Hematopoietic multipotent progenitor cell treated with erythropoietin and hydrocortisone succinate and interleukin-3 and kit ligand, for 17 days (in vitro differentiated cells): ENCODE measurements at places on chromosomes 6 and 20.

- DNase-seq, result no peak
Observed at GRCh38 chr6:5290097-5290496, 28.8 kb downstream of the FARS2 start.

DNA sequence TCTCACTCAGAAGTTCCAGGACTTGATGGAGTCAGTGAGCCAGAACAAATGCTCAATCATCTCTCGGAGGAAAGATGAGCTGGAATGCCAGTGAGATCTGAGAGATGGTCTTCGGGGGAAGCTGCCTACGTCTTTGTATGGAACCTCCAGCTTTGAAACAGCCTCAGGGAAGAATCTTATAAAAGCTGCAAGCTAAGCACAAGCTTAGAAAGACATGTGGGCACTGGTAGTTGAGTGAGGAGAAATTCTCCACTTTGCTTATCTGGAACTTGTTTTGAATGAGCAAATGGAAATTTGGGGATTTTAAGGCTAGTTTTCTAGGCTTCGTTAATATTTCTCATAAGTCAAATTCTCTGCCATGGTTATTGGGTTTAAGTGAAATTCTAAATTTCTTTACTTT is 594.4 kb downstream of the QKI start:
- no peak for DNase-seq

DNA sequence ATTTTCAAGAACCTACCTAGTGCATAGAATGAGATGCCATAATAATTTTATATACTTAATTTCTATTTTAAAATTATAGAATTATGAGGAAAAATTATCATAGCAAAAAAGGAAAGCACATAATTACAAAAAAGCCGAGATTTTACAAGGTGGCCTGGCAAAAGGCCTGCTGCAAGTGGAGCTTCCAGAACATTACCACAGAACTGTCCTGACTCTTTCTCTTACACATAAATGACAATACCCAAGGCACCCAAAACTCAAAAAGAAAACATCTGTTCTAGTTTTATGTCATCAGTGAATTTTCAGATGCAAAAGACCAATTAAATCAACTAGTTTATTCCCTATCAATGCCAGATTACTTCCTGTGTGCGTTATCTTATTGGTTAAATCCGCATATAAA is 74.2 kb downstream of the FILIP1 start:
- DNase-seq, result no peak

GRCh38 chr6:47716207-47716606 is 17.8 kb downstream of the ADGRF4 start:
- no peak for DNase-seq

GRCh38 chr20:20076297-20077065 is 24.1 kb downstream of the CFAP61 start:
- no peak for DNase-seq

DNA sequence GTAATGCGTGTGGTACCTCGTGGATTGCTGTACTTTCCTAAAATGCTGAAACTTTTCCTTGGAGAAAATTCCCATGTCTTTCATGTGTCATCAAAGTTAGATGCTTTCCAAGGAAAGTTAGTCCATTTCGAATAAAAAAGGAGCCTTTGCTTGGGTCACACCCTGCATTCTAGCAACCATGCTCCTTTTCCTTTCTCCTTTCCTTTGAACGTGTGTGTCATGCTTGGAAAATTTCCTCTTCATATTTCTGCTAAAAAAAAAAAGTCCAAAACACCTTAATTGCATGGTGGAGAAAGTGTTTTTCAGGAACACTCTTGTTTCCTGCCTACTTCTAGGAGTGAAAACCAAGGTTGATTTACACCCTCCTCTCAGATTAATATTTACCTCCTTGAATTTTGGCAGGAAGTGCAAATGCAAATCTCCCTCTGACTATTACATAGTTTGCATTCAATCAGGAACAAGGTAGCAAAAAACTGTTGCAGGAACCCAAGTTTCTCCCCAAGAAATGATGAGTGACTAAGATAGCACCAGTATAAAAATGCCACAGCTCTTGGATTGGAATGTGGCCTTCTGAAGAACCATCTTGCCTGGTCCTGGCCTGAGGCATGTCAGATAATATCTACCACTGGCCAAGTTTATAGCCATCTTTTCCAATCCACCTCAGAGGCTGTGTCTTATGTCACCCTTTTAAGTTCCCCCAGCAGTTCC is 590.6 kb downstream of the QKI start:
- DNase-seq, result no peak

DNA sequence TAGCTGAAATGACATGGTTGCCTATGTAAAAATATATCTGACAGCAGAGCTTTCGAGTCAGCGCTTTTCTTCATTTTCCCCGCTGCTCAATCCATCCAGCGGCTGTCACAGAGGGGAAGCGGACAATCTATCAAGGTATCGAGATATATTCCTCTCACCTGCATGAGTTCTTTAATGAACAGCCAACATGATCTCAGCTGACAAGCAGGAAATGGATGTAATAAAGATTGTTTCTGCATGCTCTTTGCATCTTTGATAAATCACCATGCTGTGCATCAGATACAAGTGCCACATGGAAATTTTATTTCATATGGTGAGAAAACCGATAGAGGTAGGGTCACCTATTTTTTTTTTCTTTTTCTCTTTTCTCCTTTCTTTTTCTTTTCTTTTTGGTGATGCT is 602.3 kb upstream of the MMS22L start:
- no peak for DNase-seq
